ENCODE measurements at places on chromosomes 1 and 21.

- no peak for DNase-seq
Measured at GRCh38 chr1:210298296-210298695, 30.4 kb upstream of the HHAT start.

DNA sequence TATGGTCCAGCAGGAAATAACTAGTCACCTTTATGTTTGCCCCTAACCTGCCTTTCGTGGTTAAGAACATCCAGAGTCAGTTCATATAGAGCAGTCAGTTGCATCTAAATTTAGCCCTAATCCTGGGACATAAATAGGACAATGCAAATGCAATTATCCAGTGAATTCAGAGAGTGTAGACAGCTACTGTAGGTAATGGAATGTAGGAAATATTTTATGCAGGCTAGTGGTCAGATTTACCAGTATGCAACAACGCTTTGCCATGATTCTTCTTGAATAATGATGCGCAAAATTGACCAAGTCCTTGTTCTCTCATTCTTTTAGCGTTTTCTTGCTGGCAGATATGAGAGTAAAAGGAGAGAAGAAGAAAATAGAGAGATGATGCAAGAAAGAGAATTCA is 165.4 kb downstream of the LMX1A start:
- no peak for DNase-seq

DNA sequence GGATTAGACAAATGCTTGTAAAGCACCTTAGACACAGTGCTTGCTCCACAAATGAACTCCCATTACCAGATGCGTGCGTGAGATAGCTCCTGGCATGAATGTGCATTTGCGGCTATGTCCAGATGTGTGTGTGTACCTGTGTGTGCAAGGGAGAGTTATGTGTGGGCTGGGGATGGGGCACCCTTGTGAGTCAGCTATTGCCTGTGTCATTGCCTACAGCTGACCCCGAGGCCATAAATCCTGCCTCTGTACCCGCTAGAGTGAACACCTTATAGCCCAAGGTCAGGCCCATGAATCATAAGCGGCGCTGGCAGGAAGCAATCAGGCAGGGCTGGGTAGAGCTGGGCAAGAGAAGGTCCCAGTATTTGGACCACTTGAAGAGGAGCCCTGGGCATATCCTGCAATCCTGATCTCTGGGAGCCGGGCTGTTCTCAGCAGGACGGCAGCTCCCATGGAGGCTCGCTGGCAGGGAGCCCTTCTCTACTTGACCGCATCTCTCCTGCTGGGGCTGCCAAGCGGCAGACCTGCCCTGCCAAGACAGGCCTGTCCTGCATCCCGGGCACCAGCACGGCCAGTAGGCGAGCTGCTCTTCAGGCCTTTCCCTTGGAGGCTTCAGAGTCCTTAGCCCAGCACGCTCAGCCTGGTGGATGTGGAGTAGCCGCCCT is 86.4 kb downstream of the TMEM53 start:
- no peak for DNase-seq

DNA sequence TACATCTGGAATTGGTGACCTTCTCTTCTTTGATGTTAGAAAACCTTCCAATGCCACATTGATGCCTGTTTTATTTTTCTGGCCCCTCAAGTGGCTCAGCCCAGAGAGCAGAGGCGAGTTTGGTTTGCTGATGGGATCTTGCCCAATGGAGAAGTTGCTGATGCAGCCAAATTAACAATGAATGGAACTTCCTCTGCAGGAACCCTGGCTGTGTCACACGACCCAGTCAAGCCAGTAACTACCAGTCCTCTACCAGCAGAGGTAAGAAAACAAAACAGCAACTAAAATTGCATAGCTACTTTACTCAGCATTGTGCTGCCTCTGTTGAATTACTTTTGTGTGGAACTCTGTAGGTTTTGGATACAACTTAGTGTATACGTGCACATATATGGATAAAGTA is 97.6 kb downstream of the CC2D1B start:
- DNase-seq: no peak

- no peak for DNase-seq
Measured at GRCh38 chr1:236938760-236939159, 65.5 kb downstream of the MT1HL1 start.

DNA sequence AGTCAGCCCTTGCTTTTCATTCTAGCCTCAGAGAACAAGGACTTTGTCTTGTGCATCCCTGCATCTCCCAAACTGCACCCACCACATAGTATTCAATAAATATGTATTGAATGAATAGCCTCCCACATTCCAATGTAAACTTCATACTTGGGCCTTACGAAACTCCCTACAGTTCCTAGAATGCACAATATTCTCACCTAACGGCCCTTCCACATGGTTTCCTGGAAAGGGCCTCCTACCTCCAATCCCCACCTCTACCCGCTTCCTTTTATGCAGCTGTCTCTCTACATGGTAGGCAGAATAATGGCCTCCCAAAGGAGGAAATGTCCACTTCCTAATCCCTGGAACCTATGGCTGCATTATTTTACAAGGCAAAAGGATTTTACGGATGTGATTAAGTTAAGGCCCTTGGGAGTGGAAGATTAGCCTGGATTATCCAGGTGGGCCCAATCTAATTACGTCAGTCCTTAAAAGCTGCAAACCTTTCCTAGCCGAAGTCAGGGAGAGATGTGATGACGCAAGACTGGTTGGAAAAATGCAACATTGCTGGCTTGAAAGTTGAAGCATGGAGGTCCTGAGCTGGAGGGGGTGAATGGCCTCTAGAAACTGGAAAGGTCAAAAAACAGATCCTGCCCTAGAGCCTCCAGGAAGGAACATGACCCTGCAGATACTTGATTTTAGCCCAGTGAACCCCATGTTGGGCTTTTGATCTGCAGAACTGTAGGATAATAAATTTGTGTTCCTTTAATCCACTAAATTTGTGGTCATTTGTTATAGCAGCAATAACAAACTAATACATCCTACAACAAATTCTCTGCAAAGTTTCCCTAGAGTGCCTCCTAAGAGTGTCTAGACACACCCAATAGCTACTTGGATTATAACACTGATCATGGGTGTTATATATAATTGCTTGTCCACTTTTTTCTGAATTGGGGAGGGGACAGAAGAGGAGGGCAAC is 5.2 kb upstream of the PIK3C2B start:
- no peak for DNase-seq

- no peak for DNase-seq
Measured at GRCh38 chr1:5466487-5466886, 525.7 kb downstream of the NPHP4 start.

DNA sequence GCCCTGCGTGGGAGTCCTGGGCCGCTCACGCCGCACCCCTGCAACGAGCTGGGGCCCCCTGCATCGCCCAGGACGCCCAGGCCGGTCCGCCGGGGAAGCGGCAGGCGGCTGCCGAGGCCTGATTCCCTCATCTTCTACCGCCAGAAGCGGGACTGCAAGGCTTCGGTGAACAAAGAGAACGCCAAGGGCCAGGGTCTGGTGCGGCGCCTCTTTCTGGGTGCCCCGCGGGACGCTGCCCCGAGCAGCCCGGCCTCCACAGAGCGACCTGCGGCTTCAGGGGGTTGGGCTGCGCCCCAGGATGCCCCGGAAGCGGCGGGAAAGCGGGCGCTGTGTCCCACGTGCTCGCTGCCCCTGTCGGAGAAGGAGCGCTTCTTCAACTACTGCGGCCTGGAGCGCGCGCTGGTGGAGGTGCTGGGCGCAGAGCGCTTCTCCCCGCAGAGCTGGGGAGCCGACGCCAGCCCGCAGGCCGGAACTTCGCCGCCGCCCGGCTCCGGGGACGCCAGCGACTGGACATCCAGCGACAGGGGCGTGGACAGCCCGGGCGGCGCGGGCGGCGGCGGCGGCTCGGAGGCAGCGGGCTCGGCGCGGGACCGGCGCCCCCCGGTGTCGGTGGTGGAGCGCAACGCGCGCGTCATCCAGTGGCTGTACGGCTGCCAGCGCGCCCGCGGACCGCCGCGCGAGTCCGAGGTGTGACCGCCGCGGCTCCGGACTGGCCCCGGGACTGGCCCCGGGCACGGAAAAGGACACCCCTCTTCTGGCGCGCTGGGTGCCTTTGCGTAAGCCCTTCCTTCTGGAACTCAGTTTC is 2.7 kb downstream of the FAM110D start:
- DNase-seq: peak; percentile 33

- no peak for DNase-seq
Measured at GRCh38 chr1:110475362-110476027, 24.5 kb downstream of the PROK1 start.

DNA sequence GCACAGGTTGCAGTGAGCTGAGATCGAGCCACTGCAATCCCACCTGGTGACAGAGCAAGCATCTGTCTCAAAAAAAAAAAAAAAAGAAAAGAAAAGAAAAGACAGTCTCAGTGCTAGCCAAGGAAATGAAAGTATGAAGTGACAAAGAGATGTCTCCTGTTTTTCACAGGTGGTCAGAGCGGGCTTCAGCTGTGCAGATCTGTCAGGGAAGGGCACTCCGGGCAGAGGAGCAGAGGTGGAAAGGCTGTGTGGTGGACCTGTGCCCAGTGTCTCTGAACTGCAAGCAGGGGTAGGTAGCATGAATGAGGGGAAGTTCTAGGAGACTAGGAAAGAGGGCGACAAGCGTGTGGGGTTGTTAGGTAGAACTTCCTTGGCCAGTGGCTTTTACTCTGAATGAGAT is 67.5 kb downstream of the CD247 start:
- no peak for DNase-seq

DNA sequence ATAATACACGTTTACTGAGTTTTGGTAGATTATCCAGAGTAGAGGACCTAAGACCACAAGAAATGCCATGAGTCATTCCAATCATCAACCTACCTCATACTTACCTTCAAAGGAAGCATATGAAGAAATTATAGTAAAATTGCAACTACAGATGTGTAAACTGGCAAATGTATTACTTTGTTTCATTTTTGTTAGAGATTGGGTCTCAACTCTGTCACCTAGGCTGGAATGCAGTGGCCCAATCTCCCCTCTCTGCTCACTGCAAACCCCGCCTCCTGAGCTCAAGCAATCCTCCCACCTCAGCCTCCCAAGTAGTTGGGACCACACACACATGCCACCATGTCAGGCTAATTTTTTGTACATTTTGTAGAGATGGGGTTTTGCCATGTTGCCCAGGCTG is 5.2 kb downstream of the TMCO1 start:
- DNase-seq: no peak

DNA sequence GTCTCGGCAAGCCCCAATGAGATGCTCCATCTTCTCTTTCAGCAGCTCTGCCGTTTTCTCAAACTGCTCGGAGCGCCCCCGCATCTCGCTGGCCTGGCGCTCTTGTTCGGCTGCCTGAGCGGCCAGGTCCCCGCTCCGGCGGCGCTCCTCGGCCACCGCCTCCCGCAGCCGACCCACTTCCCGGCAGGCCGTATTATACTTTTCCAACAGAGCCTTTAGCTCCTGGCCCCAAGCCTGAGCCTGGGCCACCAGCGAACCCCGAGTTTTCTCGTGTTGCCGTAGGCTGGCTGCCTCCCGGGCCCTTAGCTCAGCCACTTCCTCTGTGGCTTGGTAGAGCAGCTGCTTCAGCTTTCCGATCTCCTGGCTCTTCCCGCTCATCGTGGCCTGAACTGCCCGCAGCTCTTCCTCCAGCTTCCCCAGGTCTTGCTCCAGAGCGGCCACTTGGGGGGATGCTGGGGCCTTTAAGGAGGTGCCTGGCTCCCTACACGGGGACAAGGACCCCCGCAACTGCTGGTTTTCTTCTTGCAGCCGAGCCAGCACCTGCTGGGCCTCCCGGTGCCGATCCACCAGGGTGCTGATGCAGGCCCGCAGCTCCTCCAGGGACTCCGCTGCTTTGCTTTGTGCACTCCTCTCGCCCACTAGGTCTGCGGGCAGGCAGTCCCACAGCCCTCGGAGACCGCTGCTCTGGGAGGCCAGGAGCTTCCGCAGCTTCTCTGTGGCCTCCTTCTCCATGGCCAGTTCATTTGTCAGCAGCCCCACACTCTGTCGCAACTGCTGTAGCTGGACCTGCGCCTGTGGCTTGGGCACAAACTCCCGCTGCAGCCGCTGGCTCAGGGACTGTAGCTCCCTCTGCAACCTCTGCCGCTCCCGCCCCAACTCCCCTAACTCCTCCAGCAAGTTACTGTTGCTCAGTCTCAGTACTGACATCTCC is 13.4 kb upstream of the PIAS3 start:
- DNase-seq: no peak

DNA sequence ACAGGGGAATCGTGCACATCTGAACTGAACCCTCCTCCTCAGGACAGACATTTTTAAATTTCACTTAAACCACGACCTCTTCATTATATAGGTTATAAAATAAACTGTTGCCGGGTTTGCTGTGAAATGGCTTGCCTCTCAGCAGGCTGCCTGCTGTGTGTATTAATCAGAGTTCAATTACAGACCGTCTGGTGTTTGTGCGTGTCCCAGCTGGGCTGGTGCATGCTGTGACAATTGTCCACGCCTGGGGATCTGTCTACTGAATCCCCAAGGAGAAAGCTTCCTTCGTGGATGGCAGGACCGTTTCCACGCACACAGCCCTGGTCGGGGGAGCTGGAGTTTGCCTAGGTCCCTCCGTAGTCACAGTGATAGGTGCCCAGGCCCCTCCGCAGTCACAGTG is 13.4 kb upstream of the AGPAT3 start:
- no peak for DNase-seq

DNA sequence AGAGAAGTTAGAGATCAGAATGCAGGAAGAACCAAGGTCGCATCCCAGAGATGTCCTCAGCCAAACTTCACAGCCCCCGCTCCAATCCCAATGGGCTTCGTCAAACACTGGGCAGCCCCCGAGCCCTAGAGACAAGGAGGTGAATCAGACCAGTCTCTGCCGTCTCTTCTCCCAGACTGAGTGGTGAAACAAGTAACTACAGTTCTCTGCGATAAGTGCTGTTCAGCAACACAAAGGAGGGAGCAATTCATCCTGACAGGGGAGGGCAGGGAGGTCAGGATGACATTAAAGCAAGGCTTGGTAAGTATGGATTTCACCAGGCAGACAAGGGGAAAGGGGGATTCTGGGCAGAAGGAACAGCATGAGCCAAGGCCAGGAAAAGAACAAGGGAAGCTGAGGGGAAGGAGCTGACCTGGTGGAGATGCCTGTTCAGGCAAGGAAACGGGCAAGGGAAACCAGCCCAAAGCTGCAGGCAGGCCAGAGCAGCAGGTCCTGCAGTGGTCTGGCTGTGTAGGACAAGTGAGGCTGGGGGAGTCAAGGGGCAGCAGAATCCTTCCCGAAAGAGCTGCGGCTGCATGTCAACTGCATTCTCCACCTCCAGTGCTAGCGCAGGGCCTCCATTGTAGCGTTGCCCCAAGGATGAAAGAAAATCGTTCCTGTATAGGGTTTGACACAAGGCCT is 13.6 kb upstream of the ERI3 start:
- DNase-seq: no peak

DNA sequence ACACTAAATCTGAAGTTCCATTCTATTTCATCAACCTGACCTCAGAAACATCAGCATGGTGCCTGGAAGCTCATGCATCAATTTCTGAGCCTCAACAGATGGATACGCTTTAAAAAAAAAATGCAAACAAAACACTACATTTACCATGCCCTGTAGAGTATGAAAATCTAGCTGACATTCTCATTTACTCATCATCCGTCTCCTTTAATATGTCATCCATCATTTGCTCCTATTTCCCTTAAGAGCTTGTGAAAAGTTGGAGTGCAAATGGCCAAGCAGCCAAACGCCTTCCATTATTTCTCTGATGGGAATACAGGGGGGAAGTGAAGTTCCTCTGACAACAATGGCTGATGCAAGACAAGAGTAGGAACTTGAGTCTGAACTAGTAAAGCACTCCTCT is 295.0 kb downstream of the TGFB2 start:
- DNase-seq: no peak
